ENCODE measurements at places on chromosomes 5 and 9.

DNA sequence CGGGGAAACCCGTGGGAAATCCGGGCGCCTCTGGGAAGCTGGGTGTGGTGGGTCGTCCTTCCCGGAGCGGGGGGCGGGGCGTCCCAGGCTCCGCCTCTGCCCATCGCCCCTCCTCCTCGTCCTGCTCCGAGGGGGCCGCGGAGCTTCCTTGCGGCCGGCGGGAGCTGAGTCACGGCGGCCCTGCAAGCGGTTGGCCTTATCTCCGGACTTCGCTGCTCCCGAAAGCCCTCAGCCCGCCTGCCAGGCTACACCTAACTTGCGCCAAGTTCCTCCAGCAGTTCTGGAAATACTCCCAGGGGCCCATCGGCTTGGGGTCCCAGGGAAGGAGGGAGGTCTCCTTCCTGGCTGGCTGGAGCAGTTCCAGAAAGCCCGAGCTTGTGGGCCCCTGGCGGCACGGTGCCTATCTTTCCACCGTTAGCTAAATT, 54.1 kb upstream of the CDKN2AIPNL start:
- DNase-seq, result peak; percentile 56

DNA sequence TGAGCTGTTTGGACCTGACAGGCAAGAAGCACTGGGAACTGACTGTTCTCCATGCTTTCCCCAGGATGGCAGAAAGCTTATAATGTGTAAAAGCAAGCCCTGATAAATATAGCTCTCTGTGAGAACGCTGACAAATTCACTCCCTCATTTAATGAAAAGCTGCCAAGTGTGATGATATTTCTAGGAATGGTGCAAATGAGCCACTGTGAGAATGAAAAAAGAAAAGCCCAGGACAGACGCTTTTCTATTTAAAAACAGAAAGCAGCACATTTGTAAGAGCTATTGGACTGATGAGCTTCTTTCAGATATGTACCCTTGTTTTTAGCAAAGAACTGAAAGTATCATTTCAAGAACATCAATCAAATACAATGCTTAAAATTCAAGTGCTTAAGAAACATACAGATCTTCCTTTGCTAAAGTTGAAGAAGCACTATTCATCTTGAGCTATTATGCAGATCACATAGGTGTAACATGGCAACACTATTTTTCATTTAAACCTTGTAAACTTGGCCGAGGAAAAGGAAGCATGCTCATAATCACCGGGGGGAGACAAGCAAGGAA, 842.6 kb upstream of the ACO1 start:
- no peak for DNase-seq

DNA sequence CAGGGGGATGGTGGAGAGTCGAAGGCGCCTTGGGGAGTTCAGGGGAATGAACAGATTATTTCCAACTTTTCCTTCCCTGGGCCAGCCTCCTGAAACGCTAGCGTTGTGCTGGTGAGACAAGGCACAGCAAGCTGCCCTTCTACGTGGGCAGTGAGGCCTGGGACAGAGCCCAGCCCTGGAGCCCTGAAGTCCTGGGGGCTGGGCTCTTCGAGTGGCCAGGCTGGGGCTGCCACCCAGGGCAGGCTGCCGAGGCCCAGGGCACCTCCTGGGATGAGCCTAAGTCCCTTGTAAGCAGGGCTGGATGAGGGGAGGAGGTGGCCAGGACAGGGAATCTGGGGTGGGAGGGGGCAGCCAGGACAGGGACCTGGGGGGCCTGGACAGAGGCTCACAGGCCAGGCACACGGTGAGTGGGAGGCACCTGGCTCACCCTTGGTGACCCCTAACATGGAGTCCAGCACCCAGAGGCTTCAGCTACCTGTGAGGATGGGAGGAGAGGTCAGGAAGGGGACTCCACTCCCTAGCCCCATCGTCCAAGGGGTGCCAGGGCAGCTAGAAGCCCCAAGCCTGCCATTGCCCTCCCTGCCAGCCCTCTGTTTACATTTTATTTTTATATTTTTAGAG, 1.3 kb upstream of the LCN12 start:
- DNase-seq, result no peak

DNA sequence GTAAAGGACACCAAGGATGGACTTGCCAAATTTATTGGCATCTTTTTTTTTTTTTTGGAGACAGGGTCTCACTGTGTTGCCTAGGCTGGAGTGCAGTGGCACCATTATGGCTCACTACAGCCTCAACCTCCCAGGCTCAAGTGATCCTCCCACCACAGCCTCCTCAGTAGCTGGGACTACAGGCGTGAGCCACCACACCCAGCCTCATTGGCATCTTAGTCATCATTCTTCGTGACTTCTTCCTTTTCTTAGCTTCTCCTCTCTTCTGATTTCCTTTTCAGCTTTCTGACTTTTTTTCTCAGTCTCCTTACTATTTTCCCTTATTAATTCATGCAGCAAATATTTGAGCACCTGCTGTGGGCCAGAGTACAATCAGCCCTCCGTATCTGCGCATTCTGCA, 6.1 kb downstream of the MAML1 start:
- DNase-seq, result no peak

DNA sequence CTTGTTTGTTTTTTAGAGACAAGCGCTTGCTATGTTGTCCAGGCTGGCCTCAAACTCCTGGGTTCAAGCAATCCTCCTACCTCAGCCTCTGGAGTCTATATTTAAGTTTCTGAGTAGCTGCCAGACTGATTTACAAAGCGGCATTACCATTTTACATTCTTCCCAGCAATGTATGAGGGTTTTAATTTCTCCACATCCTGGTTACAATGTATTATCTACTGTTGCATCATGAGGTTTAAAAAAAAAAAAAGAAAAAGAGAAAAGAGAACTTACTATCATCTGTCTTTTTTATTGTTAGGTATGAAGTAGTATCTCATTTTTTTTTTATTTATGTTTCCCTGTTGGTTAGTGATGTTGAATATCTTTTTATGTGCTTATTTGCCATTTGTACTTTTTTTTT, 18.9 kb upstream of the CLINT1 start:
- DNase-seq, result no peak

DNA sequence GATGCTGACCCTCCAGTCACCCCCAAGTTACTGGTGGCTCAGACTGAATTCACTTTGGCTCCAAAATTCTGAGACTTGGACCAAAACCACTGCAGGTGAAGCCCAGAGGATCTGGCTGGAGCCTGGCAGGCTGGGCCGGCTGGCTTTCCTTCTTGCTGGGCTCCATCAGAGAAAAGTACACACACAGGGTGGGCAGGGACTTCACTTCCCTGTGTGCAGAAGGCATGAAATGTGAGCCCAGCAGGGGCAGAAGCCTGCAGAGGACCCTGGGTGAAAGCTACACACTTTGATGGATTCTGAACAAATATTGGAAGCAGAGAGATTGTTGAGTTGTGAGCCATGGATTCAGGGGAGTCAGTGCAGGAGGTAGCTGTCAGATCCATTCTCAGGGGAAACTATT, 18.4 kb downstream of the NR4A3 start:
- no peak for DNase-seq

DNA sequence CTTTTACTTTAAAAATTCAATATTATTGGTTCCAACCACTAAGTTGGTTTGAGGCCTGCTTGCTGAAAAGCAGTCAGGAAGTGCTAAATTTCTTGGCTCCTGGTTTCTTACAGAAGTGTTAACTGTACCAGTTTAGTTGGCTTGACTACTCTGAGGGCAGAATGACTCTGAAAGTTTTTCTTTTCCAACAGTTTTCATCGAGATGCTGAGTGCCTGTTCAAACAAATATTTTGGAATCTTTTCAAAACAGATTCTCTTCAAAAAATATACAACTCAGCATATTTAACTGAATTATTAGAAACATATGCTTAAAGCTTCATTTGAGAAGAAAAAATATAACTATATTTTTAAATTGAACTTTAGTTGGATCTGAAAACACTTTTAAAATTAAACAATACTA, 37.0 kb downstream of the SLC38A9 start:
- no peak for DNase-seq

GRCh38 chr5:138472353-138472752, 7.1 kb downstream of the EGR1 start:
- DNase-seq, result no peak

GRCh38 chr5:137659209-137659608, 76.7 kb downstream of the KLHL3 start:
- no peak for DNase-seq

DNA sequence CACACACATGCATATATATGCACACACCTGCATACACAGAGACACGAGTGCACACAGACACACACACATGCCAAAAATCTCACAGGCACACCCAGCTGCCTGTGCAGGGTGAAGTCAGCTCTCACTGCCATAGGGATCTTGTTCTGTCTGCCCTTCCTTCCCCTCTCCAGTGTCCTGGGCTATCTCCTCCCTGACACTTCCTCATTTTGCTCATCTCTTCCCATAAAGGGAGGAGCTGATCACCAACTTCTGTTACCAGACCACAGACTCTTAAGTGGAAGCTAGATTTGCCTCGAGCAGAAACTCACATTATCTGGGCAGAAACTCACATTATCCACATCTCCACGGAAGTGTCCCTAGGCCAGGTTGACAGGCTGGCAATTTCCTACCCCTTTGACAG, 28.7 kb downstream of the LCP2 start:
- DNase-seq, result no peak

DNA sequence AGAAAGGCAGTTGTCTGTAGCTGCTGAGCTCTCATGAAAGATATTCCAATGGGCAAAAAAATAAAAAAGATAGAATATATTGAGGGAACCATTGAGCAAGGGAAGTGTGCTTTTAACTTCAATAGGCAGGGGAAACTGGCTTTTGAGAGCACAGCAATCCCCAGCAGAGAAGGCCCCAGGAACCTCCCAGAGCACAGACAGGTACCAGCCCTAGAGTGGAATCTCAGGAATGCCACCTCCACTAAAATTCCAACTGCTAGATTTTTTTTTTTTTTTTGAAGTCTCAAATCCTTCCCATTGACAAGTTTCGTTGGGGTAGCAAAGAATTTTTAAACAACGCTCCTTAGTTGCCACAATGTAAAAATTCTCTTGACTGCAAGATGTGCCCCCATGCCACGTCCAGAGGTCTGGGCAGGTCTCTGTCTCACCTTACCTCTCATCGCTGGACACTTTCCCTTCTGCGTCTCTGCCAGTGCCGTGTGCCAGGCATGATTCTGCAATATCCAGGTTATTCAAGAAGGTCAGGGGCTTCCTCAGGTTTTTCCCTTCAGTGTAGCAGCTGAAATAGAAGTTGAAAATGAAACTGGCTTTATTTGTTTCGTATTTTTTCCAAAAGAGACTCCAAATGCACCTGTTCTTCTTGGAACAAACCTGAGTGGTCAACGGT, 64.2 kb upstream of the IRX1 start:
- no peak for DNase-seq

- no peak for DNase-seq
Measured at GRCh38 chr9:73667749-73668148, 516.1 kb downstream of the ANXA1 start.

DNA sequence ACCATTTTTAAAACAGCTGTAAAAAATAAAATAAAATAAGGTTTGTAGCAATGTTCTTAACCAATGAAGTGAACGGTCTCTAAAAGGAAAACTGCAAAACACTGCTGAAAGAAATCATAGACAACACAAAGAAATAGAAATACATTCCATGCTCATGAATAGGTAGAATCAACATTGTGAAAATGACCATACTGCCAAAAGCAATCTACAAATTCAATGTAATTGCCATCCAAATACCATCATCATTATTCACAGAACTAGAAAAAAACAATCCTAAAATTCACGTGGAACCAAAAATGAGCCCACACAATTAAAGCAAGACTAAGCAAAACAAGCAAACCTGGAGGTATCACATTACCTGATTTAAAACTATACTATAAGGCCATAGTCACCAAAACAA, 67.6 kb upstream of the RGMB start:
- DNase-seq, result no peak

- DNase-seq, result no peak
Measured at GRCh38 chr5:153480401-153480800, 10.1 kb upstream of the GRIA1 start.

GRCh38 chr9:133836001-133836758, 98.0 kb upstream of the SARDH start:
- DNase-seq, result no peak

DNA sequence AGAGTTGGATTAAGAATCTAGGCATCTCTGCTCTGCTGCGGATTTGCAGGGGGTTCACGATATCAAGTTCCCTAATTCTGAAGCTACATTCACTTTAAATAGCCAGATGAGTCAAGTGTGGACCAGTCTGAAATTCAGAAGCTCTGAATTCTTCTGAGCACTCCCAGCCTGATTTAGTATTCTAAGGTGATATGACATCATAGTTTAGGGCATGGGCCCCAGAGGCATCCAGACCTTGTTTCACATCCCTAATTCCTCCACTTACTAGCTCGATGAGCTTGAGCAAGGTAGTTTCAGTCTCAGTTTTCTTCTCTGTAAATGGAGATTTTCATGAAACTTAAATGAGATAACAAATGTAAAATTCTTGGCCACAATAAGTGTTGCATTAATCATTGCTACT, 65.2 kb downstream of the TMEM167A start:
- DNase-seq, result no peak

GRCh38 chr9:98085944-98086343, 29.4 kb downstream of the NANS start:
- DNase-seq, result no peak

- no peak for DNase-seq
Measured at GRCh38 chr9:96067004-96067403, 191.5 kb downstream of the ERCC6L2 start.

DNA sequence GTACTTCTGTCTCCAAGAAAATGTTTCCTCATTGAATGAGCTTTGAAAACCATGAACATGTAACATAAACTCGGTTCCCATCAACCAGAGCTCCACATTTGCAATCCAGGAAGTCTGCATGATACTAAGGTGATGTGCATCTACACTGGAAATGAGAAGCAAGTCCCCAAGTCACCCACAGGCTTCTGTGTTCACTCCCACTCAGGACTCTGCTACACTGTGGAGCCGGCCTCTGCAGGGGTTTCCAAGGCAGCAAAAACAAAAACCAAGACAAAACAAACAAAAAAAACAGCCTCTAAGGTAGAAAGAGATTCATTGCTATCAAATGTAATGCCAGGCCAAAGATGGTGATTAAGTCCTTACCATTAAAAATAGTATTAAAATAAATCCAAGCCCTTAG, 593.7 kb downstream of the IRX1 start:
- no peak for DNase-seq

GRCh38 chr5:145792840-145793239, 42.3 kb downstream of the PRELID2 start:
- no peak for DNase-seq

- no peak for DNase-seq
Measured at GRCh38 chr5:7705261-7705660, 145.7 kb downstream of the CFAP90 start.

DNA sequence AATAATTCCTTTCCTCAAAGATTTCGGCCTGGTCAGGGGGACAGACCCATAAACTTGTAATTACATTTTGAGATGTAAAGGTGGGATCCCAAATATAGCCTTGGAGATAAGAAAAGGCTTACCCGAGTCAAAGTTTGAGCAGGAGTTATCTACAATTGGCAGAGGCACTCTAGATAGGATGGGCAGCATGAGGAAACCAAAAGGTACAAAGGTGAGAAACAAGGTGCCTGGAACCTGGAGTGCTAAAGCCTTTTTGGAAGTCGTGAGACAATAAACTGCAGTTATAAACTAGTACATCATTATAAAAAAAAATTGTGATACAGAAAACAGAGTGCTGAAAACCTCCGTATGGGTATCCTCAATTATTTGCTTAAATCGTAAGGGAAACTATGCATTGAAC, 212.4 kb downstream of the EFNA5 start:
- no peak for DNase-seq

GRCh38 chr5:66982470-66982869, 214.1 kb downstream of the CD180 start:
- no peak for DNase-seq

All from HS-27A (cell line).